ENCODE measurements at places on chromosomes 5 and 9.

GRCh38 chr5:122200450-122200849 is 71.1 kb downstream of the ZNF474 start:
- no peak for DNase-seq

DNA sequence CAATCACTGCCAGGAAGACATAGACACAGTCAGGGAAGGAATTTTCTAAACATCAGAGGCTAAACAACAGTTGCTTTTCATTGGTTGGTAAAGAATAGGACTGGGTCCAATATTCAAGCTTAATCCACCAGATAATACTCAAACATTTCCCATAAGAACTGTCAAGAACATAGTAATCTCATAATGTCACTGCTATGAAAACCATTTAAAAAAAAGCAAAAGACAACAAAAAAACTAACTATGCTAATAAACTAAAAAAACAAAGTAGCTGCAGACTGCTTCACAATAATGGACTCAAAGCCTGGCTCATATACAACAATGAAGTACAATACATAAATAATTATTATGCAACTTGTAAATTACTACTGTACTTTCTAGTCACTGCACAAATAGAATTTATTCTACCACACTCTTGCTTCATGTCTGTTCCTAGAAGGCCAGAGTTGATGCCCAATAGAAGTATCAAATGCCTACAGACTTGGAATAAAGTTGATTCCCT is 148.7 kb downstream of the MLLT3 start:
- no peak for DNase-seq

- DNase-seq: no peak
These were observed 26.9 kb downstream of the ADAMTS2 start for GRCh38 chr5:179318221-179318955.

DNA sequence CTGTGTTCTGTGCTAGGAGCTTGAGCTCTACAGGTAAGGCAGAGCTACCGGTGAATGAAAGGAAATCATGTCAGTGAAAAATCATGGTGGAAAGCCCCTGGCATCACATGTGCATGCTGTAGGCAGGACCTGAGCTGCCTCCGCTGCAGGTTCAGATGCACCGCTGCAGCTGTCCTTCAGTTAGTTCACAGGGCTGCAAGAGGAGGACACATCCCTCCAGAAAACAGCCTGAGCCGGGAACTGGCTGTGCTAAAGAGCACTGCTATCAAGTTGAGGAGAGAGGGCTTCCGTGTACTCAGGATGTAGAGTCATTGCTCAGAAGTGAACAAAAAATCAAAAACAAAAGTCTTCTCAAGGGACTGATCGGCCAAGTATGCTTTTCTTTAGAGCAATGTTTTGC is 138.6 kb downstream of the ERCC6L2 start:
- DNase-seq: peak; percentile 59

- DNase-seq: no peak
These were observed 175.9 kb downstream of the ZDHHC21 start for GRCh38 chr9:14517154-14517906.

GRCh38 chr5:143347698-143348344 is 55.7 kb downstream of the NR3C1 start:
- DNase-seq: no peak

- no peak for DNase-seq
These were observed 500.0 kb downstream of the PTPRD start for GRCh38 chr9:10112798-10113197.

- DNase-seq: peak; percentile 33
These were observed 196.5 kb upstream of the TBCA start for GRCh38 chr5:77972469-77973252.

- DNase-seq: peak; percentile 80
These were observed 5.4 kb upstream of the TIFAB start for GRCh38 chr5:135457424-135458071.

DNA sequence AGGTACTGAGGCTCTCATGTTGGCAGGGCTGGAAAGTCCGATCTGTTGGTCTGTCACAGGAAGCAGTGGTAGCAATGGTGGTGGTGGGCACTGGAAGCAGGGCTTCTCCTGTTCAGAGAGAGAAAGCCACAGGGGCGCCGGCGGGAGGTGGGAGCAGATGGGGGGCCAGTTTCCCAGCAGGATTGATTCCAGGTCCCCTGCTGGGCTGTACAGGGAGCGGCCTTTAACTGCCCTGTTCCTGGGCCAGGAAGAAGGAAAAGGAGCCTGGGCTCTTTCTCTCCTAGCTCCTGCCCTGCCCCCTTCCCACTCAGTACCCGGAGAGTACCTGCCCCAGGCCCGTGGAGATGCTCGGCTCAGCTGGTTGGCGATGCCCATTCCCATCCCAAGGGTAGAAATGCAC is 2.6 kb upstream of the DAB2IP start:
- no peak for DNase-seq

GRCh38 chr9:88326936-88327335 is 61.3 kb upstream of the SPIN1 start:
- DNase-seq: no peak

GRCh38 chr5:165781738-165782137 is 2276.3 kb downstream of the MAT2B start:
- no peak for DNase-seq

- DNase-seq: peak; percentile 16
These were observed 113.3 kb downstream of the MTREX start for GRCh38 chr5:55421074-55421529.

- no peak for DNase-seq
These were observed 8.2 kb downstream of the PRRX2 start for GRCh38 chr9:129673602-129674001.

- DNase-seq: no peak
These were observed 34.1 kb upstream of the NANS start for GRCh38 chr9:98022447-98022846.

DNA sequence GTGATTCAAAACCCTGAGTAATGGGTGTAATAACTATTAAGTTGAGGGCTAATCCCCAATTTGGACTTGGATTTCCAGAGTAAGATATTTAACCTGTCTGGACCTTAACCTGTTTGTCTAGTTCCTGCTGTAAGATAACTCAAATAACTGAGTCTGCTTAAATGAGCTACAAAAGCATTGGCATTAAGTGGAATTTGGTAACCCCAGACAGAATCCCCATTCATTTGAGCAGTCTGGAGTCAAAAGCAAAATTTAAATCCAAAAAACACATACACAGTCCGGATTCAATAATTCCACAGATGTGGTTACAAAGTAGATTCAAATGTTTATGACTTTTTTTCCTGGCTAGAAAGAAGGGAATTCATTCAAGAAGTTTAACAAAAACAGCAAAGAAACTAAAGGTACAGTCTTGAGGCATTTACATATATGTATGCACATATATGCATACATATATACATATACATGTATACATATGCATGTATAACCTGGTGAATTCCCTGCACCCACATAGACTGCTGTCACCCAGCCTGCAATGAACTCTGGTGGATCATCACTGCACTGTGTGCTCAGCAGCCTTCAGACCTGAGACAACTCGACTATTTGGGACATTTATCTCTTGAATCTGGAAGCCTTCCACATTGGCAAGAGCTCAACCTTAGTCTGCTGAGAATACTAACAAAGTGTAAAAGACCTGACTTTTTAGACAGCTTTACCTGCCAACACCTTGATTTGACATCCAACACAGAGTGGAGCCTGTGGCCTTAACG is 205.4 kb downstream of the LURAP1L start:
- no peak for DNase-seq

DNA sequence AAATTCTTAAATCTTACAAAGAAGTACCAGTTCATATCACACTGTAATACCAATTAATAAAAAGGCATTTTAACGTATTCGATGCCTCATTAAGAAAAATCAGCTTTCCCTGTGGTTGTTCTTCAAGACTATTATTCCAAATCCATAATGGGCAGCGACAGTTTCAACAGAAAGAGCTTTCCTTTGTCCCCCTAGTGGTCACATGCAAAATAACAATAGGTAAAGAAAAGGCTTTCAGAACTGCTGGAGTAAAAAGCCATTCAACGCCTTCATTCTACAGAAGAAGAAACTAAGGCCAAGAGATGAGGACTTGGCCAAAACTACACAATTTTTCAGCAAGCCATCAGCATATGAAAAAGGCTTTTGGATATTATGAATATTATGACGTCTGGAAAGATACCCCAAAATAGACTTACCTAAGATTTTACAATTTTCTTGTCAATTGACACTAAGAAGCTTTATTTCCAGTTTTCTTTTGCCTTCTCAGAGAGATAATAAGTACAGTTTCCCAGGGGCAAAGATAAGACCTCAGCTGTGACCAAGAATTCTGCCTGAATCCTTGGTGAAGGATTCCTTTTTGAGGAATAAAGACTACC is 6.7 kb upstream of the CDH6 start:
- no peak for DNase-seq

- DNase-seq: no peak
These were observed 26.9 kb downstream of the EXOC3 start for GRCh38 chr5:469752-470483.

DNA sequence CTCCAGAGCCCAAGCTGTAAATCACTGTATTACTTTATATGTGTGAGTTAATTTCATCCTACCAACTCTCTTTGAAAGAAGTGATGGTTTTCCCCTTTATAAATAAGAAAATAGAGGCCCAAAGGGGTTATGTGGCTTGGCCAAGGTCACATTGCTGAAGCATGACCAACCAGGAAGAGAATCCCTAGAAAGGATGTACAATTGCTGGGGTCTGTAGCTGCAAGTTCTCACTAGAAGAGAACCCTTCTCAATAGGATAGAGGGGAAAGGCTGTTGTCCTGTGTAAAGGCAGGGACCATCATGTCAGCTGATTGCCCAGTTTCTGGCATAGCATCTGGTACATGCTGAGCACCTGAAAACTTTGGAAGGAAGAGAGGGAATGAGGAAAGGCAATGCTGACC is 39.0 kb upstream of the FAT2 start:
- DNase-seq: no peak

- no peak for DNase-seq
These were observed 126.6 kb upstream of the HMHB1 start for GRCh38 chr5:143685246-143685815.

- DNase-seq: no peak
These were observed 47.1 kb downstream of the FOXI1 start for GRCh38 chr5:170152767-170153166.

DNA sequence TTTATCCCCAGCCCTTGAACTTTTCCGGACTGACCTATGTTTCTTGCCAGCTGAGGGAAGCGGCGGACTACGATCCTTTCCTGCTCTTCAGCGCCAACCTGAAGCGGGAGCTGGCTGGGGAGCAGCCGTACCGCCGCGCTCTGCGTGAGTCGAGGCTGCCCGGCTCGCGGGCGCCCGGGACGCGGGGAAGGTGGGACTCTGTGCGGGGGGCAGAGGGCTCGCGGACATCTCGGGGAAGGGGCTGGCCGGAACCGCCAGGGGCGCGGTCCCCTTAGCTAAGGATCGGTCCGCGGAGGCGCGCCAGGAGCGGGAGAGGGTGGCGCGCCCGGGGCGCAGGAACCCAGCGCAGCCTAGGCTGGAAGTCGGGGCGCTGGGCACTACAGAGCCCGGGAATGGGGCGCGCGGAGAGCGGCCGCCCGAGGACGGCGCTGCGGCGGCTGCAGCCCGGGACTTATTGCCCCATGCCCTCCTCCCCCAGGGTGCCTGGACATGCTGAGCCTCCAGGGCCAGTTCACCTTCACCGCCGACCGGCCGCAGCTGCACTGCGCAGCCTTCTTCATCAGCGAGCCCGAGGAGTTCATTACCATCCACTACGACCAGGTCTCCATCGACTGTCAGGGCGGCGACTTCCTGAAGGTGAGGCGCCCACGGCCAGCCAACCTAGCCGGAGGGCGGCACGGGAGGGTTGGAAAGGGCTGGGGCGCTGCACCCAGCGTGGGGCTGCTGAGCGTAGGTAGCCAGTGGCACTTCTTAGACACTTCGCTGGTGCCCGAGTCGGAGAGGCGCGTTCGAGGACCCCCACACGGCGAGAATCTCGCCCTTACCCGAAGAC is 922 bp downstream of the CRHBP start:
- DNase-seq: no peak

GRCh38 chr5:9502050-9502834 is 43.6 kb downstream of the SEMA5A start:
- no peak for DNase-seq

DNA sequence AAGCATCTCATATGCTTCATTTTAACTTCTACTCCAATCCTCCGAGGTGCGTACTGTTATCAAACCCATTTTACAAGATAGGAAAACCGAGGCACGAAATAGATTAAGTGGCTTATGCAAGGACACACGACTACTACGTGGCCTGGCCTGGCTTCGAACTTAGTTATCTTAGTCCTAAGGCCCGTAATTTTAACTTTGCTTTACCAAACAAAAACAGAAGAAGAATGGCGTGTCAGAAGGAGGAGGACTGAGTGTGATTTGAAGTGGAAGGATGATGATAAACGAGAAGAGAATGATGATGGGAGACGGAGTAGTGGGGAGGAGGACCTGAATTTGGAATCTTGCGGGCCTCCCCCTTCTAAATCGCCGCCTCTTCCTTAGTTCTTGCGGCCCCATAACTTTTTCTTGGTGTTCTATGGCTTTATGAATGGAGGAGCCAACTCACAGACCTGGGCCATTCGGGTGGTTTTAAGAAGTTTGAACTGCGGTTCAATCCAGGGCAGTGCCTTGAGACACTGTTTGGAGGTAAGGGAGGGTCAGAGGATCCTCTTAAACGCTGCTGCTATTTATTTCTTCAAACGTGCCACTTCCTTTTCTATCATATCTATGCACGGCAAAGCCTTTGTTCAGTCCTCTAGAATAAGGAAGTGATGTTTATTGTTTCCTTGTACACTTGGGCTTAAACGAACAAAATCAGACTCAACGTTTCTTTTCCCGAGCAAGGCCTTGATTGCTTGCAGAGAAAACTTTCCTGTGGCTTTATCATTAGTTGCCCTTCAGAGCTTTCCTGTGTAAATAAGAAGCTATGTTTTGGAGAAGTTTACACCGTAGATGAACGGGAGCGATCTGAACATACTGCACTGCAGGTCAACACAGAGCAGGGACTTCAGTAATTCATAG is 795 bp downstream of the CNOT8 start:
- no peak for DNase-seq

GRCh38 chr9:100555471-100555870 is 22.4 kb upstream of the CAVIN4 start:
- no peak for DNase-seq

DNA sequence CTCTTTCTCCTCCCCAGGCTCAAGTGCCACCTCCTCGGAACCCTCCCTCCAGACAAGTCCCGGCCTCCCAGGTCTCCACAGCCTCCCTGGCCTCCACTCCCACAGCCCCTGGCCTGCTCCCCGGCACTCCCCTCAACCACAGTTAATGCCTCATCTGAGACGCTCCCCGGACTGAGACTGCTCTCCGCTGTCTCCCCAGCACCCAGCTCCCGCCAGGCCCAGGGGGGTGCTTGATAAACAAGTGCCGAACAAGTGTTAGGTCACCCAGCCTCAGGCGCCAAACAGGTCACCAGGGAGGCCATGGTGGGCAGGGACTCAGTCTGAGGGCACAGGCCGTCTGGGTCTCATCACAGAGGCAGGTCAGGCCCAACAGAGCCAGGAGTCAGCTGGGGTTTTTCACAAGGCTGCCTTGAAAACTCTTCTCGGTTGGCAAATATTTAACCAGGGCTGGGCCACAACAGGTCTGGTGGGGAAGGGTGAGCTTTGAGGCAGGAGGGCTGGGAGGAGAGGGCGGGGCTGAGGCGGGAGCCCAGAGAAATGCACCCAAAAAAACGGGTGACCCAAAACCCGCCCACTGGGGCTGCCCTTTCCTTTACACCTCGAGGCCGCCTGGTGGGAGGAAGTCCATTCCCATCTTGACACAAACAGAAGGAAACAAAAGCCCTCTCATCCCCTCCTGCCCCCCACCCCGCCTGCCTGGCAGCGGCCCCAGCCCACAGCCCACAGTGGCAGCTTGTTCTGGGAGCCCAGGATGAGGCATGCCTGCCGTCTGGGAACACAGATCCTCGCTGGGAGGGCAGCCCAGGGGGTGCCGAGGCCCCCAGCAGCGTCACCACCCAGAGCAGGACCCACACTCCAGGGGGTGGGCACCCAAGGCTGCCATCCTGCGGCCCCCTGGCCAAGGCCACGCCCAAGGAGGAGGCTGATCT is 66.6 kb upstream of the STXBP1 start:
- no peak for DNase-seq
